ENCODE measurements at places on chromosomes 7 and 10.
A peak's percentile ranks its signal among the peaks of the same experiment; 100 is the strongest.

GRCh38 chr10:21080261-21080660 lies 183.2 kb upstream of the NEBL start:
- DNase-seq: no peak

- DNase-seq: no peak
These were observed 251.1 kb downstream of the INHBA start for GRCh38 chr7:41451826-41452225.

GRCh38 chr7:130959743-130960207 lies 225.8 kb upstream of the KLF14 start:
- DNase-seq: no peak

DNA sequence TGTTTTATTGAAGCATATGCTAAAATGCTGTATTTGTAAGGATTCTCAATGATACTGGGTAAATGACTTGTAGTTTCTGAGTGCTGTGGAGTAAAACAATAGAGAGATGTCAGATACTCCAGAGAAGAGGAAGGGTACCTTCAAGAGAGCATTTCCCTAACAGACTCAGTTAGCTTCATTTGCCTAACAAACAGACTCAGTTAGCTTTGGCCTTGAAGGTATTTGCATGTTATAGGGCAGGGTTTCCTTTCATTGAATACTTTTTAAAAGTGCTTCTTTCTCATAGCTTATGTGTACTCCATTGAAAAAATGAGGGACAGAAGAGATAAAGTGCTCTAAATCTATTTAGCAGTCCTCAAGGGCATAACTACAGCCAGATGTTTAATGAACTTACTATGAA lies 101.8 kb downstream of the CHN2 start:
- no peak for DNase-seq

- no peak for DNase-seq
These were observed 222.2 kb downstream of the KCNMA1 start for GRCh38 chr10:77415313-77415960.

DNA sequence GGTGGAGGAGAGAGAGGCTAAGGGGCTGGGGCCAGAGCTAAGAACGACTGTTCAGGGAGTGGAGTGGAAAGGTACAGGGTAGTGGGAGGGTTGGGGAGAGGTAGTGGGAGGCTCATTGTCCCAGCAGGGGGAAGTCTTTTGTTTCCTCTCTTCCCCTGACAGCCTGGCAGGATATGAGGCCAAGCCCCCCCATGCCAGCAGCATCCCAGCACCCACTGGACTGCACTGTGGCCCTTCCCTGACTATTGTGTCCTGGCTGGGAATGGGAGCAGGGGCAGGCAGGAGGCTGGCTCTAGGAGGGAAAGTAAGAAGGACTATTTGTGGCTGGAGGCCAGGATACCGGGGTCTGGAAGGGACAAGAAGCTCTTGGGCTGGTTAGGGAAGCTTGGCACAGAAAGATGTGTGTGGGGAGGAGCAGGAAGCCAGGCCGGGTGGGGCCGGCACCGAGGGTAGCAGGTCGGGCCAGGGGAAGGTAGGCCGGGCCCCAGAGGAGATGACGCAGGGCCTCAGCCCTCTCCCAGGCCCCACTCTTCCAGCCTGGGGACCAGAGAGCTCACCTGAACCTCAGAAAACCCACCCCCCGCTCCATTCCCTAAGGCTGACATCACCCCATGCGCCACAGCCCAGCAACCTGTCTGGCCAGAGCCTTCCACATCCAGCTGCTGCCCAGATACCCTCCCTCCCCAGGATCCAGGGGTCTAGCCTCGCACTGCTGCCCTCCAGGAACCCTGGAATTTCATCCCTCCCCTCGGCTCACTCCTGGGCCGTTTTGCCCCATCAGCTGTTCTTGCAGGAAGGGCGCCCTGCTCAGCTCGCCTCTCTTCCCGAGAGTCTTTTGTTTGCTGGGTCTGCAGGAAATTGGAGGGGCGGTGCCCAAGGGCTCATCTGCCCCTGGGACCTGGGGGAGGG lies 8.8 kb upstream of the EPHB4 start:
- peak; percentile 2 for DNase-seq

DNA sequence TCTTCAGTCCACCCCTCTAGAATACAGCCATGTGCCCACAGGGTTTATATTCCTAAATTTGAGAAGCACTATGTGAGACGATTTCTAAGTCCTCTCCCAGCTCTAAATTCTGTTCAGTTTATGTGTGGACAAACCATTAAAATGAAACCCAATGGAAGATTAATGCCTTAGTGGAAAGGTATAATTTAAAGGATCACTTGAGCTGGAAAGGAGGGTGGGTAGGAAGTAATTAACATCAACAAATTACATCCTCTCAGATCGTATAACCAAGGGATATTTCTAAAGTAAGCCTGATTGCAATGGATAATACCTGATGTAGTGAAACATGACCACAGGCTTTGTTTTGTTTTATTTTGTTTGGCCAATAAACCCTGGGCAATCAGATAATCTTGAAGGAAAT lies 511.0 kb upstream of the COBL start:
- DNase-seq: no peak

- no peak for DNase-seq
These were observed 29.8 kb downstream of the RSU1 start for GRCh38 chr10:16787361-16787791.

DNA sequence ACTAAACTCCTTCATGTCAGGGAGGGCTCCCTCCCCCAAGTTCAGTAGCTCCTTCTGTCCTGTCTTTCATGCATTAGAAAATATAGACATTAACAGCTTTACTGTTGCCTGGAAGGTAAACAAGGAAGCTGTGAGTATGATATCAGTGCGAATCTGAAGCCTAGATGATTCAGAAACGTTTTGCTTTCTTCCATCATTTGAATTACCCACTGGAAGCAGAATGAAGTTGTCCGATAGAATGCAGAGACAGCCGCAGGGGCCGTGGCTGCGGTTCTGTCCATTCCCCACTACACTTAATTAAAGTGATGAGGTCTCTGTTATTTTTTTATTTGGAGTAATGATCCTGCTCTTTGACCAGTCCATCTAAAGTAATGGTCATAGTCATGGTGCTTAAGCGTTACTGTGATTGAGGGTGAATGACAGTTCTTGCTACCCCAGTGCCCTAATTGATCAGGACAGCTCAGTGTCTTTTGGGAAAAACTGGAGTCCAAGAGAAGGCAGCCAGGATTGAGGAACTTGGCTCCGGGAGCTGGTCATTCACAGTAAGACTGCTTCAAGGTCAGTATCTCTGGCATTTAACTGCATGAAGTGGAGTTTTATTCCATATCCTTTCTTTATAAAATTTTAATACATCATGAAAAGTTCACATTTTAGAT lies 69.9 kb downstream of the PTPRE start:
- DNase-seq: no peak

Data from D721Med (cell line).